Activated T-cell treated with anti-CD3 and anti-CD28 coated beads, Interleukin-2, amount 50 U/mL, for 24 hours (primary cell): ENCODE measurements at places on chromosomes 3 and 15.

DNA sequence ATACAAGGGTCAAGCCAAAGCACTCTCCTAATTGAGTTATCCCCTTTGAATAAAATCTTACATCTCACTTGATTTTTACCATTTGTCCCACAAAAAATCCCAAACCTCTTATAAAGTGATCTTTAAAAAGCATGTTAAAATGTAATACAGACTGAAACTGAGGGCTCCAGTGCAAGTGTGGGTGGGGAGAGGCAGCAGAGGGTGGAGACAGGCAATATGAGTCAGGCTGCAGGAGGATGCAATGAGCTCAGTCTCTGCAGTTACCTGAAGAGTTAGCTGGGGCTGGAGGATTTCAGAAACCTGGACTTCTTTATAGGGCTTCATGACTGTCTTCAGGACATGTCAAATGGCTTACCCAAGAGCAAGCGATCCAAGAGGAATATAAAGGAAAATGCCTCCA, 14.2 kb upstream of the COLQ start:
- DNase-seq: peak; percentile 52

DNA sequence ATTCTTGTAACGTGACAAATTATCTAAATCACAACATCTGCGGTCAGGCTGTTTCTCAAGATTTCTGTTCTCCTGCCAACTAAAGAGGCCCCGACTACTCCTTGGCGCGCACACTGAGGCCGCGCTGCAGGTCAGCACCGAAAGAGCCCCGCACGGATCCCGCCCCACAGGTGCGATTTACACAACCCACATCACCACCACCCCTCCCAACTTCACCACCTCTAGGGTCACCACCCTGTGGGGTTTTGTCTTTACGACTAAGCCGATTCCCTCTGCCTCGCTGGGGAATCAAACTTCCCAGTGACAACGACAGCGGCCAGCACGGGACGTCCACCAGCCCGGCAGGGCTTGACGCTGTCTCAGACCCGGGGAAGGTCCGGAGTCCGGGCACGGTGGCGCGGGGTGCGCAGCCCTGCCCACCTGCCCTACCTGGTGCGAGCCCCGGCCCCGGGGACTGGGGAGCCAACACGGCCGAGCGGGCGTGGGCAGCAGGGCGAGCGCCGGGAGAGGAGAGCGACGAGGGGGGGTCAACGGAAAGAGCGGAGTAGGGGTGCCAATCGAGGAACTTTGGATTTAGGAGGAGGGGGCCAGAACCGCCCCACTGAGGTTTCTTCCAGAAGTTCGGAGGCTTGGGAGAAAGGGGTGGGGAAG, 764 bp downstream of the UACA start:
- peak; percentile 48 for DNase-seq

DNA sequence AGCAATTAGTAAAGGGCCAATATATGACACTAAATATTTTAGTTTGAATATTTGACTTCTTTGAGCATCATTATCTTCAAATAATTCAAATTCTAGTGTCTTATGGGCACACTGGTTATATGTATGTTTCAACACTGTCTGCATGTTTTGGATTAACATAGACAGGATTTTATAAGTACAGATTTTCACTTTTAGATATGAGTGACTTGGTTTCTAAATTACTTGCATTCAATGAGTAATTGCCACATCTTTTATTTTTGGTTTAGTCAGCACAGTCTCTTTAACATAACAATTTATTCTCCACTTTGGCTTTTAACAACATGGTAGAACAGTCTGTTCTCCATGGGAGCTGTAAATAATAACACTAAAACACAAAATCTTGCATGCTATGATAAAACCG, 674.8 kb downstream of the TBL1XR1 start:
- no peak for DNase-seq

DNA sequence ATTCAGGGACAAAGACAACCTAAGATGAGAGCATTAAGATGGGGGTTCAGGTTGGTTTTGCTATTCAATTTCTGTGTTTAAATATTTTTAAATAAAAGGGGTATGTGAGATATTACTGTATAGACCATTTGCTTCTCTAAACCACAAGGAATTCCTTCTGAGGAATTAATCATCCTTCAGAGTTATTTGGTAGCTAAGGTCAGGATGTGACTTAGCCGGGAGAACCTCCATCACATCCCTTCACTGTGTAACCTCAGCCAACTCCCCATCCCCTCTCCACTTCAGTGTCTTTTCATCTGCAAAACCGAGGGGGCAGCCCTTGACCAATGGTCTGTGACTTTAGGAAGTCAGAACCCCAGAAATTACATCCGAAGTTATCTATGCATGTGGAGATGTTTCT, 48.7 kb upstream of the SKOR1 start:
- DNase-seq: no peak

DNA sequence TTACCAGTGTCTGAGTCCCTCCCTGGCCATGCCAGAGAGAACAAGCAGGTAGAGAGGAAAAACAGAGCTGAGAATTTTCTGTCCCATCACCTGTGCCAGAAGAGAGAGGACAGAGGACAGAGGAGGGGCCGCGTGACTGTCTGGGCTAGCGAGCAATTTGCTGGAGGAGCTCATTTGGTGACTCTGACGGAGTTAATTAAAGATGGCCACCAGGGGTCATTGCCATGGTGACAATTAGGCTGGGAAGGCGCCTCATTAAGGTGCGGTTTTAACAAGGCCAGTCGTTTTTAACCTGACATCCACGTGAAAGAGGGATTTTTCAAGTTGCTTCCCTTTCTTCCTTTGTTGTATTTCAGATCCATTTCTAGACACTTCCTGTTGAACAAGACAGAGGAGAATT, 72.4 kb downstream of the RHCG start:
- no peak for DNase-seq

- no peak for DNase-seq
These were observed 96.0 kb upstream of the CCDC80 start for GRCh38 chr3:112736805-112737566.

DNA sequence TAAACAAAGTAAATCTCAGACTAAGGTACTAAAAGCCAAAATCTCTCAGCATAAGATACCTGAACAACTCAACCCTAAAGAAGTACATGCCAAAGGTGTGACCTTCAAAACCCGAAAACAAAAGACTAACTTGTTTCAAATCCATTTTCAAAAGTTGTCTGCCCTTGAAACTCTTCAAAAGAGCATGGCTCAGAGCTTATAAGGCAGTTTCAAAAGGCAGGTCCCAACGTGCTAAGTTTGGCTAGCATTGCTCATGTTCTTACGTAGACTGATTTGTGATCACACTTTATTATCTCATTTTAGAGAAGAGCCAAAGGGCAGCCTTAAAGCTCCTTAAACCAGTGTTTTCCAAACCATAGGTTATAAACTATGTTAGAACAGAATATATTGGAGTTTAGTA, 112.2 kb downstream of the FEZF2 start:
- DNase-seq: no peak

- no peak for DNase-seq
These were observed 182.9 kb upstream of the RGMA start for GRCh38 chr15:93271871-93272270.

- DNase-seq: no peak
These were observed 18.4 kb upstream of the TIPARP start for GRCh38 chr3:156655819-156656550.

DNA sequence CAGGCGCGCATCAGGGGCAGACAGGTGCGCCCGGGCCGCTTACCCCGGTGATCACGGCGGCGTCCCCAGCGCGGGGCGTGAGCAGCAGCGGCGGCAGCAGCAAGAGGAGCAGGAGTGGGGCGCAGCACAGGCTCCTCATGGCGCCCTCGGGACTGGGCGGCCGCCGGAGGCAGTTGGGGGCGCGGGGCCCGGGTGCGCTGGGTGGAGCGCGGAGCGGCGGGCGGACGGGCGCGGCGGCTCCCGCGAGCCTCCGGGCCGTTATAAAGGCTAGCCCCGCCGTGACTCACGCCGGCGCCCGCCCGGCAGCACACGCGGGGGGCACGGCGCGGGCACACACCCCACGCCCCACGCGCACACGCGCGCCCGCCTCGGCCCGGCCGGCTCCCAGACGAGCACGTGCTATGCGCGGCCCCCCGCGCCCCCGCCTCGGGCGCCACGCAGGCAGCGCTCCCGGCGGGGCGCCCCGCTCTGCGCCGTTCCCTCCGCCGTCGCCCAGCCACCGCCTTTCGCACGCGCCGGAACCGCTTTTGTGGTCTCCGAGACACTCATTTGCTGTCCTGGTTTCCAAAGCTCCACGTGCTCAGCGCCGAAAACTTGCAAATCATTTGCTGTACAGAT, at the start of gene PROK2:
TSS of gene PROK2 (minus strand) at position 235 of the 618 bp plus-strand sequence. CDS start at position 139, 96 bp downstream.
- DNase-seq: peak; percentile 64

- no peak for DNase-seq
These were observed 132.3 kb upstream of the MCTP2 start for GRCh38 chr15:94098921-94099573.
